ENCODE measurements at places on chromosomes 11 and 22.
A peak's percentile ranks its signal among the peaks of the same experiment; 100 is the strongest.

DNA sequence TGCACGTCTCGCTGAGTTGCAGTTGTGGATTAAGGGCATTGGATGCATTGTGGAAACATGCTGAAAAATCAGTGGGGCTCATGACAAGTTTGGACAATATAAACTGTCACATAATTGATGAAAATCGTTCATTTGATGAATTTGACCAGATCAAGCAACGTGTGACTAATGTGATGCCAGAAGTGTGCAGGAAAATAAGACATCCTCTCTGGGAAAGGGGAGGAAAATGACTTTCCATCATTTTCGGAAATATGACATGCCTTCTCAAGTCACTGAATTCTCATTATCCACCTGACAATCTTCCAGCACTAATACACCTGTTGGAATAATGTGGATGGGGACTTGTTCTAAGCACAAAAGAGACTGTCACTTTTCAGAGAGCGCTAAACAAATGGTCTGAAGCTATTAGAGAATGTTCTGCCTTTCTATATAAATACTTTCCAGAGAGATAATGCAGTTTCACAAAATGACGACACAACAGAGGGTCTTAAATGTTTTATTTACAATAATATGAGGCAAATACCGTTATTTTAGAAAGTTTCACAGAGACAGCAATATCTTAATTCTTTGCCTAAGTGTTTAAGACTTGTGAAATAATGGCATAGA is 1741.9 kb upstream of the RAG2 start:
- no peak for DNase-seq

- DNase-seq, result no peak
Observed at GRCh38 chr11:124359566-124359965, 24.7 kb downstream of the OR8B2 start.

DNA sequence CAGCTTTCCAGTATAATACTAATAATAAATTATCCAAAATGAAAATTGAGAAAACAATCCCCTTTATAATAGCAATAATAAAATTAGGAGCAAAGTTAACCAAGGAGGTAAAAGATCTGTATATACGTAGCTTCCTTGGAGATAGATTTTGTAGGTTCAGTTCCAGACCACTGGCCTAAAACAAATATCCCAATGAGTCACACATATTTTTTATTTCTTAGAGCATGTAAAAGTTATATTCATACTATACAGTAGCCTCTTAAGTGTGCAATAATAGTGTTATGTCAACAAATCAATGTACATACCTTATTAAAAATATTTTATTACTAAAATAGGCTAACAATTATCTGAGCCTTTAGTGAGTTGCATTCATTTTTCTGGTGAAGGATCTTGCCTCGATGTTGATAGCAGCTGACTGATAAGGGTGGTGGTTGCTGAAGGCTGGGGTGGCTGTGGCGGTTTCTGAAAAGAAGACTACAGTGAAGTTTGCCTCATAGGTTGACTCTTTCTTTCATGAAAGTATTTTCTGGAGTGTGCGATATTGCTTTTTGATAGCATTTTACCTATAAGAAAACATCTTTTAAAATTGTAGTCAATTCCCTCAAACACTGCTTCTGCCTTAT is 178.5 kb downstream of the ARHGAP42 start:
- DNase-seq, result no peak

GRCh38 chr11:102462610-102463009 is 10.0 kb upstream of the TMEM123 start:
- DNase-seq, result no peak

GRCh38 chr11:129698212-129698611 is 117.4 kb upstream of the TMEM45B start:
- no peak for DNase-seq

DNA sequence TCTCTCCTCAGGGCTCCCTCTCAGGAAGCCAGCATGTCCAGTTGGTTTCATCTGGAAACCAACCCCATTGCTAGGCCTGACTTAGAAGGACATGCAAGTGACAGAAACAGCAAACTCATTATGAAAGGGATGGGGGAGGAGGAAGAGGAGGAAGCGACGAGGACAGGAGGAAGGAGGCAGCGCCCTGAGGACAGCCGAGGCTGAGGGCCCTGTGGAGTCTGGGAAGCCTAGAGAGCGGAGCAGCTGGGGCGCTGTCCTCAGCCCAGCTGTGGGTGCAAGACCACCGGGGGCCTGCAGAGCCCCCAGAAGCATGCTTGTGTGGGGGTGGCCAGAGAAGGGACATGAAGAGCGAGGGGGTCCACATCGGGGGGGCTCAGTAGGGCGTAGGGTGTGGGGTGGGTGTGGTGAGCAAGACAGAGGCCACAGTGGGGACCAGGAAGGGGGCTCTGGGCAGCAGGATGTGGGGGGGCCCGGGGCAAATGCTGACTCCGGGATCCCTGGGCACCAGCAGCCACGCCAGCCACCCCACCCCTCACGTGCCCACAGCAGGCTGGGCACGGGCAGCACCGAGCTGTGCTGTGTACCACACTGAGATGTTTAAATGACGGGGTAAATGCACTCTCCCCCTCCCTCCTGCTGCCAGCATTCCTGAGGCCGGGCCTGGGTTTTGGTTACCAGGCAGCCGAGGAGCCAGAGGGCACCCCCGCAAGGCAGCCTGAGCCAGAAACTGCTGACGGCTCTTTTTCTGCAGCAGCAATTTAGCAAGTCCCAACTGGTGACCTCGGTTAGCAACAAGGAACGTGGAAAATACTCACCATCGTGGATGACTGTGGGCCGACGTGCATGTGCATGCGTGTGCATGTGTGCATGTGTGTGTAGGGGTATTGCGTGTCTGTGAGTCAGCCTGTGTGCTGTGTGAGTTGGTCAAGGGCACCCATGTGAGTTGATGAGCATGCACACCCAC is 82.7 kb upstream of the LINC01488 start:
- no peak for DNase-seq

DNA sequence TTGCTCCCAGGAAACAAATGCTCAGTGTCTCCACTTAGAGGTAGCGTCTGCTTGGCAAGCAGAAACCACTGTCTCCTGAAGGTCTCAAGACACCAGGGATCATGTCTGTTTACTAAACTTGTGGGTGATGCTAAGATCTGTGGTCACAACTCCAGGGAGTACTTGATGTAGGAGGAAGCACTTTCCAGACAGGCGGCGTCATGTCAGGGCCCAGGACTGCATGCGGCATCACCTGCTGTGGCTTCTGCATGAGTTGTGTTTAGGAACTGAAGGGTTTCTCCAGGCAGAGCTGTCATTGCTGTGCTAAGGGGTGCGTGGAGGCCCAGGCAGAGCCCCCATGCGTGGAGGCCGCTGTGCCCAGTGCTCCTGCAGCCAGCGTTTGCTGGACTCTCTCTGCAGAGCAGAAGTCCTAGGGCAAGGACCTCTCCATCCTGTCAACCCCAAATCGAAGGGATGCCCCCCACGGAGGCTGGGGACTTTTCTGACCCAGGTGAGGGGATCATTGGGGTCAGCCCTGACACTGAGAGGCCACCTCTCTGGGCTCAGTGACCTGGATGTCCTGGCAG is 8.1 kb upstream of the PANX2 start:
- no peak for DNase-seq

GRCh38 chr11:125211948-125212340 is 47.4 kb downstream of the PKNOX2 start:
- no peak for DNase-seq

- DNase-seq, result no peak
Observed at GRCh38 chr22:35634015-35634414, 14.2 kb upstream of the APOL6 start.

DNA sequence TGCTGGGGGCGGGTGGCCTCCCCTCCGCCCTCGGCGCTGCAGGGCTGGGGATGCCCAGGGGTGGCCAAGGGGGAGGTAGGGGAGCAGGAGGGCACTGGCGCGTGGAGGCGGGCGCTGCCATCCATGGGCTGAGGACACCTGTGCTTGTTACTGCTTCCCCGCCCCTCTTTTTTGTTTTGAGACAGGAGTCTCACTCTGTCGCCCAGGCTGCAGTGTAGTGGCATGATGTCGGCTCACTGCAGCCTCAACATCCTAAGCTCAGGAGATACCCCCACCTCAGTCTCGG is 683 bp upstream of the FADS3 start:
- no peak for DNase-seq

DNA sequence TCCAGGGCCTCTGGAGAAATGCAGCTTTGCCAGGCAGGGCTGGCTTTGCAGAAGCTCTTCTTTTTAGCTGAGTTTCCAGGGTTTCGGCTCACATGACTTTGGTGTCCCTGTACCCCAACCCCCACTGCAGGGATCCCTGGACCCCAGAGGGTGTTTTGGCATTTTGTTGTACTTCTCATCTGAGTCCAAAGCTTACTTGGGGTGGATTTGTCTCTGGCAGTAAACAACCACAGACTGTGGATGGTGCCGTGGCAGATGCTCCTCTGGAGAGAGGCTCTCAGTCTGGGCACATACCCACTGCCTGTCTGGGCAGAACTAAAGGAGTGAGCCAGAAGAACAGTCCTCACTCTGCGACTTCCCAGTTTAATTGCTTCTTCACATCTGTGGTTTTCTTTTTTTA is 49.6 kb downstream of the COMMD9 start:
- DNase-seq, result no peak

DNA sequence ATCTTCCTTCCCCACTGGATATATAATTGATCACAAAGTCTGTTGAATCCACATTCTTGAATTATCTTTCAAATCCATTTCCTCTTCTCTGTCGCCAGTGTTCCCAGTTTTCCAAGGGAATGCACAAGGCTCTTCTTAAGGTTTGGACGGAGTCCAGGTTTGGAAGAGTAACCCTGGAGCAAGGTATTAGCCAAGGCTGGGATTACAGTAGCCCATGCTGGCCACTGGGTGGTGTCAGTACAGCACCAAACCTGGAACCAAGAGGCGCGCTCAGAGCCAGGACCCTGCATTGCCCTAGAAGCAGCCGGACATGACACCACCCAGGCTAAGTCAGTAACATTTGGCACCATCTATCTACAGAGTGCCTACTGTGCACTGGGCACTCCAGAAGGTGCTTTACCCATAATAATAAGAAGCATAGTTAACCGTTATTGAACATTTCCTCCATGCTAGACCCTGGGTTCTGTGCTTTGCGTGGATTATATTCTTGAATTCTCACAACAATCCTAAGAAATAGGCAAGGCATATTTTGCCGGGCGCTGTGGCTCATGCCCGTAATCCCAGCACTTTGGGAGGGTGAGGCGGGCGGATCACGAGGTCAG is 48.0 kb upstream of the CLPB start:
- peak; percentile 12 for DNase-seq

DNA sequence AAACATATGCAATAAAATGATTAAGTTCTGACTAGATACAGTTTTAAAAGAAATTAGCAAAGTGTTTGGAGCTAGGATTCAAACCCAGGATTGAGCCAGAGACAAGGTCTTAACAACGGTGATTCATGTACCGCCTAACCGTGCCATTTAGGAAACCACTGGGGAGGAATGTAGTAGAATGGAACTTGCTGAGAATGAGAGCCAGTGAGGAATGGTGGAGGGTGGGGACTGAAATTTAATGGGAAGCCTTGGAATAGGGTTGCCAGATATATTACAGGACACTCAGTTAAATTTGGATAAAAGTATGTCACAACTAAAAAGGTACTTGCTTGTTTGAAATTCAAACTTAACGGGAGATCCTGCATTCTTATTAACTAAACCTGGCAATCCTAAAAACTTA is 30.4 kb upstream of the TMEM86A start:
- DNase-seq, result no peak

- DNase-seq, result no peak
Observed at GRCh38 chr22:38282397-38282796, 9.6 kb upstream of the TMEM184B start.

DNA sequence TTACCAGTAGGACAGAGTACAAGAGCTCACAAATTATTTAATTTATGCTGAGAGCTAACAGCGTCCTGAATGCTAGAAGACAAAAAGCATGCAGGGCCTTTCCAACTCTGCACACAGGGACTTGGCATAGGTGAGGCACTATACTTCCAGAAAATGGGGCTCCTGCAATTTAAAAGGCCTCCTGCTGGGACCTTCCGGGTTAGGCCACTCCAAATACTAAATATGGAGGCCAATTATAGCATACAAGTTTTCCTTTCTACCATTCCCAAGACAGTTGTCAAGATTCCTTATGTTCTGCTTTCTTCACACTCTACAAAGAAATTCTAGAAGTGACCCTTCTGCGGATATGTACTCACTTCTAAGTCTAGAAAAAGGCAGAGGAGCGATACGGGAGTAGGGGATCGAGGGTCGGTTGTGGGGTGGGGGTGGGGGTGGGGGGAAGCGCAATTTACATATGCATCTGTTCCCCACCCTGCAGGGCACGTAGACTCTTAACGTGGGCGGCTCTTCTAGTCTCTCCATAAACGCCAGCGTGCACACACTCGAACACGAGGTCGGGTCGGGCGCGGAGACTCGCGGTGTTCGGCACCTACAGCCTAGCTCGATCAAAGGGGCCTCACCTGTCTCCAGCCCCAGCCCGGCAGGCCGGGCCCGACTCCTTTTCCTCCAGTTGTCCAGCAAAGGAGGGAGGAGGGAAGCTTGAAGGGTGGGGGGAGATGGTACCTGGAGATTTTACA is 728 bp downstream of the DCUN1D5 start:
- no peak for DNase-seq

DNA sequence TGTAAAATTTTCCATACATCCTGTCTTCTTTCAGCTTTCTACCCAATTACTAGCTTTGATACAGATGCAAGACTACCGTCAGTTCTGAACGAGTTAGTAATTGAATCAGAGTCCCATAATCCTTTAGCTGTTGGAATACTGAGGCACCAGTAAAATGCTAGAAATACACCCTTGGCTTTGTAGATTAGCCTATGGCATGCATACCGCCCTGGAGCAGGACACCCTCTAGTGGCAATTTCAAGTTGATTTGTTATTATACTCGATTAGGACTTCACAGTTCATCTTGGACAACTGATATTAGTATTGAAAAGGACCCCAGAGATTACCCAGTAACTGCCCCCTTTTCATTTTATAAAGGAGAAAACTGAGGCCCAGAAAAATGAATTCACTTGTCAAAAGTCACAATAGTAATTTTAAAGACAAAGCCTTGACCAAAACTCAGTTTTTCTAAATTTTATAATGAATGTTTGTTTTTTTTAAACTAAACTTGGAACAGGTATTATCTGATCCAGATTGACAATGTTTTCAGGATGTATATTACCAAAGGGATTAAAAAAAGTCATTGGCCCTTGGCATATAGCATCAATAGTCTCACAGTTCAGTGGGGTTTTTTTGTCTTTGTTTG is 72.6 kb downstream of the HIPK3 start:
- DNase-seq, result peak; percentile 26

- no peak for DNase-seq
Observed at GRCh38 chr11:41459465-41460401, at the start of gene LRRC4C. TSS of gene LRRC4C (minus strand) at chr11:41459652.

GRCh38 chr11:44823868-44824267 is 97.1 kb downstream of the TSPAN18 start:
- no peak for DNase-seq

Data from stimulated activated CD8-positive, alpha-beta memory T cell treated with anti-CD3 and anti-CD28 coated beads, Interleukin-12 subunit alpha, Interleukin-12 subunit beta, amount 100 ng/mL, for 1 hour (primary cell).